H9 (cell line): ENCODE measurements at places on chromosomes 6 and 20.

DNA sequence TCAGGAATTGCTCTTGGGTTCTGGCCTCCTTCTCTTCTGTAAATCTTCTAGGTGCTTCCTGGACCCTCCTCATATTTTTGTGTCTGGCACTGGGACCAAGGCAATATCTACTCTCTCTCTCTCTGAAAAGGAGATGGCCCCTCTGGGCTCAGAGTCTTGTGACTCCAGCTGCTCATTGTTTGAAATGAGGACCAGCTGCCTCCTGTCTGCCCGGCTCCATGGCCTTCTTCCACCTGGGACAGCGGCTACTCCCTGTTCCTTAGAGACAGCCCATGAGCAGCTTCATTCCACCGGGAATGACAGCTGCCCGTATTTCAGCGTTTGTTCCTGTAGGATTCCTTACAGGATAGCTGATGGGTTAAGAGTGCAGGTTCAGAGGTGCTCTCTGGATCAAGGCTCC lies 2.9 kb downstream of the TGM3 start:
- no peak for DNase-seq

- no peak for DNase-seq
These were observed 43.0 kb downstream of the BACH2 start for GRCh38 chr6:90253631-90254030.

GRCh38 chr6:41984623-41985022 lies 43.0 kb upstream of the CCND3 start:
- DNase-seq: no peak

- no peak for DNase-seq
These were observed 143.8 kb downstream of the DOK5 start for GRCh38 chr20:54619181-54619580.

- no peak for DNase-seq
These were observed 372.9 kb downstream of the SAMD5 start for GRCh38 chr6:147881432-147881831.

DNA sequence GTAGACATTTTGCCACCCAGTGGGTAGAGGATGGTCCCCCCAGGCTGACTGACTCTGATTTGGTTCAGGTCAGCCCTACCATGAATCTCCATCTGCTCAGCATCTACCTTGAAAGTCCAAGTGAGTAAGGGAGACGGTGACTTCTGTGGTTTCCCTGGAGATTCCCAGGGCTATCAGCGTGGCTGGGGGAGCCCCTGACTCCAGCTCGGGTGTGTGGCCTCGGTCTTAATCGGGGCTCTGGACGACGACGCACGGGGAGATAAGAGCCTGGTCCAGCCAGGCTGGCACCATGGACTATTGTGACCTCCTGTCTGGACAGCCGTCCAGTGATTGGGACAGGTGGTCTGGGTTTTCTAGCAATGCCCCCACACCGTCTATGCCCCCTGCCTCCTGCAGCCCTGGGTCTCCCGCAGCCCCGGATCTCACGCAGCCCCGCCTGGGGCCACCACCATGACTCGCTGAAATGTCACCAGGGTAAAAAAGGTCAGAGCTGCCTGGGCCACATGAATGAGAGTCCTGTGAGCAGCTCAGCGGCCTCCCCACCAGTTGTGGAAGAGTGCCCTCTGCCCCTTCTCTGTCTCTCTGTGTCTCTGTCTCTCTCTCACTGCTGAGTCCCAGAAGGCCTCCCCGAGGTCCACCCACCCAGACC lies 47.1 kb upstream of the GATA5 start:
- DNase-seq: no peak

DNA sequence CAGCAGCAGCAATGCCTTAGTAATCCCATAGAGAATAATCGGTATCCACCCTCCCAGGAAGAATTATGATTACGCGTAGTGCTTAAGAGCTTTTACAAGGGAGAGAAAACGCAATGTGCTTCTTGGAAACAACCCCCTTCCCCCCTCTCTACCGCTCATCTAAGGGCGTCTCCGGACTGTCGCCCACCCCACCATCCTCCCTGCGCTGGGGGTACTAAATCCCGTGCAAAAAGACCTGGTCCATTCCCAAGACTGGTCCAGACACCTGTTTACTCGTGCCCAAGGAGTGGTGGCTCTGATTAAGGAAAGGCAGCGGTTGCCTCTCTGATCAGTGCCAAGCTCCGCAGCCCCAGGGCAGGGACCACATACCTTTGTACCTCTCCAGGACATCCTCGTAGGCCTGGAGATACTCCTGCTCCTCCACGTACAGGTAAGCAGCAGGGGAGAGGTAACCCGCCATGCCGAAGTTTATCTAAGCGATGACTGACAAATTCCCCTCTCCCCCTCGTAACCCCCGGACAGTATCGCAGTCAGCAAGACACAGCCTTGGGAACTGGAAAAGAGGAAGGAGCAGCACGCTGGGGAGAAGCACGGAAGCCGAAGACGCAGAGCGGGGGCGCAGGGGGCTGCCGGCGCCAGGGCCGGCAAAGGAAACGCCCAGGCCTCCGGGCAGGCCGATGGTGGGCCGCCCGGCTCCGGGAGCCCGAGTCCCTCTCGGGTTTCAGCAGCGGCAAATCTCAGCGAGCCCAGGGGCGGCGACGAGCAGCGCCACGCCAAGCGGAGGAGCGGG lies 112.0 kb upstream of the BEND6 start:
- peak; percentile 57 for DNase-seq

GRCh38 chr6:15535495-15536197 lies 127.2 kb downstream of the DTNBP1 start:
- no peak for DNase-seq

DNA sequence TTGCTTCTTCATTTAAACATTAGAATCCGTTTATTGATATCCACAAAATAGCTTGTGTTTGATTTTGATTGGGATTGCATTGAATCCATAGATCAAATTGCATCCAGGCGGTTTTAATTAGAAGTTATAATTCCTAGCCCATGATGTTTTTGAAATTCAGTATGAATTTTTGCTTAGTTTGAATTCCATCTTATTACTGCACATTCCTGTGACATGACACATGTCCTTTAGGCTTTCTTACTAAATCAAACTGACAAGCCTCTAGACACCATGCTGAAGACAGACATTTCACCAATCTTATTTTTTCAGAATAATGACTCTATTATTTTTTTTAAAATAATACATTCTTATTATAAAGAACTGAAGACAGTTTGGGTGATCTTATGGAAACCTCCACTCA lies 21.4 kb upstream of the PI16 start:
- no peak for DNase-seq

DNA sequence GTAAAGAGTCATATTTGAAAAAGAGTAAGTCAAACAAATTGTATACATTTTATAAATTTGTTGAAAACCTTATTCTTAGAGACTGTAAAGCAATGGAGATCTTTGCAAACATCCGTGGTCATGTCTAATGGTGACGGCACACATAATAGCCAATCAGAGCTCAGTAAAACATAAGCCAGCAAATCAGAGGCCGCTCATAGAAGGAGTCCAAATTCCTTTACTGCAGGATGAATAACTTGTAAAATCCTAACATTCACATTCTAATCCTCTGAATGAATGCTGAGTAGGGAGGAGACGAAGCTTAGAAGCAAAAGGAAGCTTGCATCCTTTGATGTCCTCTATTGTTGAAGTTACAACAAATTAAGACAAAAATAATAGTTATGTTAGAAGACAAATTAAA lies 401.7 kb downstream of the PRKN start:
- no peak for DNase-seq

GRCh38 chr6:138393871-138394783 lies 9.9 kb upstream of the HEBP2 start:
- DNase-seq: no peak

GRCh38 chr6:165817771-165818170 lies 154.7 kb upstream of the PDE10A start:
- no peak for DNase-seq

- no peak for DNase-seq
These were observed 11.4 kb downstream of the IYD start for GRCh38 chr6:150380256-150380655.

GRCh38 chr6:147528511-147529145 lies 20.1 kb downstream of the SAMD5 start:
- DNase-seq: no peak

DNA sequence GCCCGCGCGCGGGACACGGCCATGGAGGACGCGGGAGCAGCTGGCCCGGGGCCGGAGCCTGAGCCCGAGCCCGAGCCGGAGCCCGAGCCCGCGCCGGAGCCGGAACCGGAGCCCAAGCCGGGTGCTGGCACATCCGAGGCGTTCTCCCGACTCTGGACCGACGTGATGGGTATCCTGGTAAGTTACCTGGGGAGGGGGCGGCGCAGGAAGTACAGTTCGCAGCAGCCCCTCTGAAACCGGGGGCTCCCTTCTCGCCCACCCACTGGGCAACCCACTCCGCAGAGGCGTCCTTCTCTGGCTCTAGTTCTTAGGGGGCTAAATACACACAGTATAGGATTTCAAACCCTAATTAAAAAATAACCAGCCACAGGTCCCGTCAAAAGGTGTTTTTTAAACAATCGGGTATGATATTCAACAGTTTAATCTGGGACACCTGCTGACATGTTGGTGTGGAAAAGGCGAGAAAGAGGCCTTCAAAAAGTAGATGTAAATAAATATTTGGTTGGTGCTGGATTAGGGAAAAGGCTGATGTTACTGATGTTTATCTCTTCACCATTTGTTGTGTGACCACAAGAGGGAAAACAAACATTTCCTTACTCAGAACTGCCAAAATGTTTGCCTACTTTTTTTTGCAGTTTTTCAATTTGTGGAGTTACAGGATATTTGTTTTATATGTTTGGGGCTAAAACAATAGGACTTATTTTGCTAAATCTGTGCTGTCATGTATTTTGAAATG lies 577 bp downstream of the SASH1 start:
- peak; percentile 45 for DNase-seq

DNA sequence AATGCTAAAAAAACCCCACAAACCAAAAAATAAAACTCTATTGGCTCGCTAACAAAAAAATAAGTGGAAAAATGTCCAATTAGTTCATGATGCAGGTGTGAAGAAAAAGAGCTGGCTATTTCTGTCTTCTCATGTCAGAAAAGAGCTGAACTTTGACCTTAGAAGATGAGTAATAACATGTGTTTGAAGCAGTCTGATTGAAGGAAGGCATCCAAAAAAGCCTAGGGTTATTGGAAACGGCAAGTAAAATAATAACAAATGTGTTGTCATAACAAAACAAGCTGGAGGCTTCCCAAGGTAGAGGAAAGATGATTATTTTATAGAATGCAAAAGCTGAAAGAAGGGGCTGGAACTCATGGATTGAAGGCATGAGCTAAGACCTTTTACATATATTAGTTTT lies 94.4 kb upstream of the FAM184A start:
- DNase-seq: no peak

DNA sequence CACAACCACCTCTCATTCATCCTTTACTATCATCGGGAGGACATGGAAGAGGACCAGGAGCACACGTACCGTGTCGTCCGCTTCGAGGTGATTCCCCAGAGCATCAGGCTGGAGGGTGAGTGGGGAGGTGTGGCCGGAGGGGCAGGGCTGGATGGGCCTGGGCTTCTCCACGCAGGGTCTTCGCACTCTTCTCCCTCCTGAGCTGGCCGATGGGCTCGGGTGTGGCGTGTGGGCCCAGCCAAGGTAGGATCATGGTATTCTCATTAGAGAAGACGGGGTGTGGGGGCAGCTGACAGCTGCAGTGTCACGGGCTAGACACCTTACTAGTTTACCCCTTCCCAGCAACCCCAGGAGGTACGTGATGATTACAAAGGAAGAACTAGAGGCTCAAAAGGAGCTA lies 33.5 kb downstream of the TM9SF4 start:
- DNase-seq: no peak

DNA sequence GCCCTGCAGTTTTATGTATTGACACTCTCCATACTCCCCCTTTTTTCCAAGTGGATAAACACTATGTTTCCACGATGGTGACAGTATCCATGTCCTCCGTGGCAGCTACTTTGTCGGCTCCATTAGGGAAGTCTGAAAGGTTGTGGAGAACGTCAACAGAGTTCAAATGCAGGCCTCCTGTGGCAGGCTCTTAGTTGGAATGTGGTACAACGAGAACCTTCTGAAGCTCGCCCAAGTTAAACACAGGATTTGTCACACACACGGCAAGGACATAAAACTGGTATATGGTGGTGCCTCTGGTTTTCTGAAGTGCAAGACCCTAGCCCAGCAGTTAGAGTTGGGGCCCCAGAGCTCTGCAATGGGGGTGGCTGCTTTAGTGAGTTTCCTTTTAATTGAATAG lies 187.0 kb upstream of the TAB2 start:
- no peak for DNase-seq

DNA sequence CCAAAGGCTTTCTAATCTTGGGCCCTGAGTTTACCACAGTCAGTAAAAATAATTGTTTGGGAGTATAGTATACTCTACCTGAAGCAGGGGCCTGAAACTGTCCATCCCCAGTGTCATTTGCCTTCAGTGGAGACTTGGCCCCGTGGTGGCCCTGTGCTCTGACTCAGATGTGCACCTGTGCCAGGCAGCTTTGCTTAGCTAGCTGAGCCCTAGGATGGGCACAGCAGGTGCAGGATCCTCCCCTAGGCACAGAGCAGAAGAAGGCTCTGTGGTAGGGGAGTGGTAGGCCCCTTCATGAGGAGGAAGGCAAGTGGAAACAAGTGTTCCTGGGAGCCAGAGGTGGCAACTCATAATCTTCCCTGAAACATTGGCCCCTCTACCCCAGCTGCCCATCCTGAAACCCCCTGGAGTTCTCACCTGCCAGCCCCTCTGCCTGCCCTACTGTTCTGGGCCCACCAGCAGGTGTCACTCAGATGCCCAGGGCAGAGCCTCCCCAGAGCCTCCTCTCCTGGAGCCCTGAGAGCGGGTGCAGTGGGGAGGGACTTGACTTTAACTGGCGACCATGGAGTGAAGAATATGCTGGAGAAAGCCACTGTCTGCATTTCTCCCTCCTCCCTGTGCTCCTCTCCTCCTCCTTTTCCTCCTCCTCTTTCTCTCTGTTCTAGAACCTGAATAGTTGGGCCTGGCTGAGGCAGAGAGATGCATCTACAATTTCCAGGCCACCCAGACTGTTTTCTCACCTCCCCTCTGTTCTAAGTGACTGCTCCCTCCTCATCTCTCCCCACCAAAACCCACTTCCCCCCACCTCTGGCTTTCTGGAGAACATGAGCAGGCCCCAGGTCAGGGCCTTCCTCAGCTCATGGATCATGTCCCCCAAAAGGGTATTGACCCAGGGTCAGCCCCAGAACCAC lies 2.9 kb downstream of the CPNE5 start:
- no peak for DNase-seq

DNA sequence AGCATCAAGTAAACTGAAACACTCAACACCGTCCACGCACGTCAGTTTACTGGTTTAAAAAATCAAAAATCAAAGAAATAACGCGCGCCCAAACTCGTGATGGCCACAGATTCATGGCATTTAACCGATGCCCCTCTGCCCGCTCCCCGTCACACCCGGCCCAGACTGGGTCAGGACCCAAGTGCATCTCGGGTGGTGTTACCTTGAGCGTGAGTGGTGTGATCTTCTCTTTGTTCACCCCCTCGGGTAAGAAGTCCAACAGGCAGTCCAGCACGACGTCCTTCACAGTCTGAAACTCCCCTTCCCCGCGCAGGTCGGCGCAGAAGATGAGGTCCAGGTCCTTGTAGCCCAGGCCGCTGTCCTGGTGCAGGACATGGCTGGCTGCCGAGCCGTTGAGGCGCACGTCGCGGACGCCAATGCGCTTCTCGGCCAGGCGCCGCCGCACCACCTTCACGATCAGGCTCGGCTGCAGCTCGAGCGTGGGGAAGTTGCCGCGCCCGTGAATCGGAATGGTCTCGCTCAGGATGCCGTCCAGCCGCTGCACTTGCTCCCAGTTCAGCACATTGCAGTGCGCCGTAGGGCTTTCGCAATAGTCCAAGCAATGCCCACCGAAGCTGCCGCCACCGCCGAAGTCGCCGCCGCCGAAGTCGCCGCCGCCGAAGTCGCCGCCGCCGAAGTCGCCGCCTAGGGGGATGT lies 945 bp downstream of the TENT5A start:
- peak; percentile 39 for DNase-seq

GRCh38 chr20:59146780-59147565 lies 16.6 kb upstream of the ZNF831 start:
- no peak for DNase-seq
